Brain (organoid and tissue), 16 donors: ENCODE measurements at places on chromosomes 1 and 21.

DNA sequence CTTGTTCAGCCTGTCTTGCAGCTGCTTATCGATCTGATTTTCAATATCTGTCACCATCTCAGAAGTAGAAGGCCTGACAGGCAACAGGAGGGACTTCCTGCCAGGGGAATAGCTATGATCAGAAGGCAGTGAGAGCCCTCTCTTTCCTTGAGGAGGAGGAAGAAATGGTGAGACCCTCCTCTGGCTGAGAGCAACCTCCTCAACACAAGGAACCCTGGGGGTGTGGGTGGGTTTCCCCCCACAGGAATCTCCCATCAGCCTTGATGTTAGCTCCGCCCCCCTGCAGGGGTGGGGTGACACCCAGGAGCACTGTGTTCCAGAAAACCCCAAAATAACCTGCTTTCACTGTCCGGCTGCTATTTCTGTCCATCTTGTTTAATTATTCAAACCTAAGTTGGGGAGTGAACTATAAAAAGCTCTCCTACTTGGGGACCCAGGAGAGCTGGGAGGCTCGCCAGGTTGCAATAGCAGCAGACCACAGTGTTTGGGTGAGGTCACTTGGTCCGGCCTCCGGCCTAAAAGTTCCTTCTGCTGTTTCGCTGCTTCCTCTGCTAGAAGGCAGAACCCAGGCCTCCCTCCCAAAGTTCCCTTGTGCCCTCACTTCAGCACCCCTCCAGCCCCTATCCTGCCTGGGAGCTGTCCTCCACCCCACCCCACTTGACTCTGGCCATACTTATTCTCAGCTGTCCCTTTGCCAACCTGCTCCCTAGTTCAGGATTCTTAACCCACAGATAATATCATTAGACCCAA, 7.8 kb upstream of the MEF2D start:
- DNase-seq = no peak

- no peak for DNase-seq
Measured at GRCh38 chr1:37471345-37472231, 2.8 kb upstream of the ZC3H12A start.

DNA sequence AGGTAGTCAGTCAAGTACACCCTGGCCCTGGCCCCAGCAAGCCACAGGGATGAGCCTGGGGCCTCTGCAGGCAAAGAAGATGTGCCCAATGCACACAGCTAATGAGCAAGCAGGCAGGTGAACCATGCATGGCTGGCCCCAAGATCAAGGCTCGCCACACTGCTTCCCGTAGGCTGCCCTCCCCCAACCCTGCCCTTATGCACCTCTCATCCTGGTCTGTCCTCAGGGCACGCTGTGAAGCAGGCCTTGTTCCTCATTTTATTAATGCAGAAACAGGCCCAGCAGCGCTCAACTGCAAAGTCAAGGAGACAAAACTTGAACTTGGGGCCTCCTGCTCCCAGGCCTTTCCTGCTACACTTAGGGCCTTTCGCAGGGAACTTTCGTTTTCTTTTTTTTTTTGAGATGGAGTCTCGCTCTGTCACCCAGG, 35.6 kb upstream of the ID3 start:
- no peak for DNase-seq

DNA sequence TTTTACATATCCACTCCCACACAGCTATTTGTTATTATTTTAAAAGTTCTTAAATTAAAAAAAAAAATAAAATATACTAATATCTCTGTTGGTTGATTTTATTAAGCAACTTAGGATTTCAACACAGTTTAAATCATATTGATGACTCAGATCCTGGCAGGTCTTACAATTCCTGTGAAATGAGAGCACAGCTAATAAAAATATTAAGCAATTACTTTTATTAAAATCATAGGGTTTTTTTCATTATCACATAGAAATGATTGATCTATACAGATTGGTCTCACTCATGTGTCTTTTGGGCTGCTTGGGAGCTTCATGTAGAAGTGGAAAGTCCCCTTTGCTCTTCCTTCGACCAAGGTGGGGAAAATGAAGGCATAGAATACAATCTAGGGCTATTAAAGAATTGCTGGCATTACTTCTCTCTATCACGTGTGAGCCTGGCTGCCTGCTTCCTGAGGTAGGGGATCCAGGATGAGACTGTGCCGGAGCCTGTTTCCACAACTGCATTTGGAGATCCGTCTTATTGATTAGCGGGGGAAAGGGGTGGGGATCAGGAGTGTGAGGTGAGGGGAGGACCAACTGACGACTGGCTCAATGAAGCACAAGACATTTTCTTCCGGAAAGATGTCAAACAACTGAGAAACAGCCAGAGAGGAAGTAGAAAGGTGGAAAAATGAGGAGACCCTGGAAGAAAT, 858.0 kb downstream of the USP25 start:
- peak; percentile 61 for DNase-seq

- no peak for DNase-seq
Measured at GRCh38 chr1:69404486-69404885, 163.2 kb upstream of the LRRC7 start.

GRCh38 chr1:248730507-248731335, 24.8 kb downstream of the LYPD8 start:
- no peak for DNase-seq

DNA sequence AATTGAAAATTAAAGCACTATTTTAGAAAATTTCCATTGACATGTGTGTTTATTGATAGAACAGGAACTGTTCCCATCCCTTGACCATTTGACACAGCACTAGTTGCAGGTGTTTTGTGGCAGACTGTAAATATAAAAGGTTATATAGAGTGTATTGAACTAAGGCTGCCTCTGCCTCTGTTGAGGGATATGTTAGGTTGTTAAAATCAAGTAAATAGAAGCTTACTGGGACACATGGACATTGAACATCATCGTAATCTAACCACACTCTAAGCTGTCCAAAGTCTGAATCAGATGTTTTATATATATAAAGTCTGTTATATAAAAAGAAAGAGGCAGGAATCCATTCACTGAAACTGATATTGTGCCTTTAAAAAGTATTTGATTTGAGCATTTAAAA, 308.1 kb upstream of the PKN2 start:
- no peak for DNase-seq

GRCh38 chr1:186722711-186723309, 42.6 kb upstream of the PTGS2 start:
- no peak for DNase-seq
